NCI-H187 treated with DMSO at 0.1 percent for 48 hours (cell line): ENCODE measurements at places on chromosomes 6 and 20.
A peak's percentile ranks its signal among the peaks of the same experiment; 100 is the strongest.

- DNase-seq = no peak
Observed at GRCh38 chr6:113496166-113496565, 361.0 kb upstream of the MARCKS start.

DNA sequence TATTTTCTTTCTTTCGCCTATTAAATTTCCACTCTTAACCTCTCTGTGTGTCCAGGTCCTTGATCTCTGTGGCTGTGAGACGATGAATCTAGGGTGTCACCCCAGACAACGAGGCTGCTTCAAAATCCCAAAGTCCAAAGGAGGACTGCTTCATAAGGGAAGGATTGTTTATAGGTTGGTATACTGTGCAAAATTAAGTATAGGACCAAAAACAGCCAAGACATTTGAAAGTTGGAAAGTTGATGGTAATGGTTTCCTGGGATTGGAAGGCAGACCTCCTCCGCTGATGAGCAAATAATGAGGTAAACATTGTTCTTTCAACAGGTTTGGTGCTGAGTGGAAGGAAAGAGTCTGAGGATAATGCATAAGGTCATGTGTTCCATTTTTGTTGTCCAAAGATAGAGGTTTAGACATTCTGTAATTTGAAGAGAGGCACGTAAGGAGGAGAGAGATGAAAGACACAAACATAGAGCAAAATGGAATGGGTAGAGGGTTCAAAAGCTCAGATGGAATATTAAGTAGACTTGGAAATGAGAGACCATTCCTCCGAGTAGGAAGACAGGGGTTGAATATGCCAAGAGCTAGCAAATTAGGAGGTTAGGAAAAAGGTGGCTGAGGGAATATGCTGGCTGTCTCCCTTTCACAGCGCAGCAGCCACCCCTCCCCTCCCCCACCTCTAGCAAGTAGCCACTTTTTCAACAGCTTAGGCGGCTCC lies 24.8 kb downstream of the ZNF311 start:
- no peak for DNase-seq

DNA sequence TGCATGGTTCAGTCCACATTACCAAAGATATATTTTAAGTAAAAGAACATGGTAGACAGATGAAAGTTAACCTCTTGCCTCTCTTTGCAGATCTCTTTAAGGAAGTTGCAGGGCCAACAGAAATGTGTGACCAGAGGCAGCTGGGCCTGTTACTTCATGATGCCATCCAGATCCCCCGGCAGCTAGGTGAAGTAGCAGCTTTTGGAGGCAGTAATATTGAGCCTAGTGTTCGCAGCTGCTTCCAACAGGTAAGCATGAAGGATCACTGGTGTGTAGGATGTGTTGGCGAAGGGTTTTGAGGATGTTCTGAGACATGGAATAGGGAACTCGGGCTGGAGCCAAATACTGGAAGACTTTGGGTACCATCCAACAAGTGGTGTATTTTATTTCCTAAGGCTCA lies 508.6 kb downstream of the UTRN start:
- DNase-seq = no peak

- no peak for DNase-seq
Observed at GRCh38 chr6:138500867-138501446, 1.7 kb upstream of the NHSL1 start.

DNA sequence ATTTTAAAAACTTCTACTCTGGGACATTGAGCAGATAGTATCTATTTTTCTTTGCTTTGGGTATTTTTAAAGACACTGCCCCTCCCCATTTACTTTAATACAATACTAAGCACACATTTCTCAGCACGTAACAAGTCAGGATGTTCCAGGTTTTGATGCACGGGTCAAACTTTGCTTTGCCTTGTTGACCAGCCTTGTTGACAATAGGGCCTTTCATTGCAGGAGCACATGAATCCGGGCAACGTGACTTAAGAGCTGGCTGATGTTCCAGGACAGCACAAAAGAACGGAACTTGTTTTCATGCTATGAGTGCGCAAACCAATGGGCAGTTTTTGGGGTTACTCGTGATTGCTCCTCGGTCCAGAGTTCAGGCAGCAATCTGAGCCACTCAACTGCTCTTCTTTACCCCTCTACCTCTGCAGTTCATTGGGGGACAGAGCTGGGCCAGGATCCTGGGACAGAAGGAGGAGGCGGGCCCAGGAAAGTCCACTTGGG lies 78.6 kb upstream of the SLC22A16 start:
- no peak for DNase-seq

GRCh38 chr6:743320-744096 lies 50.6 kb upstream of the EXOC2 start:
- no peak for DNase-seq

DNA sequence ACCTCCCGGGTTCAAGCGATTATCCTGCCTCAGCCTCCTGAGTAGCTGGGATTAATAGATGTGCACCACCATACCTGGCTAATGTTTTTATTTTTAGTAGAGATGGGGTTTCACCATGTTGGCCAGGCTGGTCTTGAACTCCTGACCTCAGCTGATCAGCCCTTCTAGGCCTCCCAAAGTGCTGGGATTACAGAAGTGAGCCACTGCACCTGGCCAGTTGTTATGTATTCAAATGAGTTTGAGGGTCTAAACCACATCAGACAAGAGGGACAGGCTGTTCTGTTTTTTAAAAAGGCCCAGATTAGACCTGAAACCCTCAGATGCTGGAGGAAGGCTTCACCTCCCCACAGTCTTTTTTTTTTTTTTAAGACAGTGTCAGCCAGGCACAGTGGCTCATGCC lies 4.1 kb upstream of the SPAG4 start:
- no peak for DNase-seq

- DNase-seq = peak; percentile 92
Observed at GRCh38 chr6:24583463-24584381, 62.3 kb downstream of the KIAA0319 start.

GRCh38 chr6:23511817-23512216 lies 614.2 kb upstream of the NRSN1 start:
- no peak for DNase-seq

GRCh38 chr6:92110403-92110802 lies 1309.0 kb downstream of the EPHA7 start:
- DNase-seq = peak; percentile 4

GRCh38 chr6:137799950-137800568 lies 67.0 kb upstream of the TNFAIP3 start:
- DNase-seq = no peak

GRCh38 chr20:4613184-4613583 lies 108.5 kb upstream of the PRND start:
- DNase-seq = no peak

DNA sequence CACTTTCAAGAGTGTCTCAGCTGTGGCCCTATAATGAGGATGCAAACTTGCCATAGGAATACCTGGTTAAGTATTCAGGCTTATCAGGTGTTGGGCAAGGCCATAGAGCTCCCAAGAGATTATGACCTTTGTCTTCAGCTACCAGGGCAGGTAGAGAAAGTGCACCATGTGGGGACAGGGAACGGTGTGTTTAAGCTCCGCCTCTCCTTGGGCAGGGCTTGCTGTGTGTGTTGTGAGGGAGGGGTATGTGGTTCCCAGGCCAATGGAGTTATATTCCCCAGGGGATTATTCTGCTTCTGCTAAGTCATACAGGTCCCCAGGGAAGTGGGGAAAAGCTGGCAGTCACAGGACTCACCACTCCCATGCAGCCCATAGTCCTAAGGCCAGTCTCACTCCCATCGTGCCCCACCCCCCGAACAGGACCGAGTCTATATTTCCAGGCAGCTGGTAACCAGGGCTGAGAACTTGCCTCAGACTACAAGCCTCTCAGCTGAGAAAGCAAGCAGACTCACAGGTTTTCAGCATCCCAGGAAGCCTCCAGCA lies 660.2 kb downstream of the HTR1B start:
- DNase-seq = no peak

DNA sequence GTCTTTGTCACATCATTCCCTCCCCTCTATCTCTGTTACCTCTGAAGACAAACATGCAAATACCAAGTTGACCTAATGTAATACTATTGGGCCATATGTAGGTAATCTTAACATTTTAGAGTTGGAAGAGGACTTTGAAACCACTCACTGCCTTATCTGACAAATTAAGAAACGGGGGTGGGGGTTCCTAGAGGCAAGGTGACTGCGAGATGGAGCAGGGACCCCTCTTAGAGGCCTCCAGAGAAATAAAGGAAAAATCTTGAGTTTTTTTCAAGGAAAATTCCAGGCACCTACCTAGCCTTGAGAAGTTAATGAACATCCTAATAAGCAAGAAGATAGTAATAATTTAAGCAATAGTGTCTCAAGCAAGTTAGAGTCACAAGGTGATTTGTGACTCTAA lies 270.8 kb downstream of the CD83 start:
- DNase-seq = no peak

- no peak for DNase-seq
Observed at GRCh38 chr20:44080064-44080463, 106.9 kb downstream of the JPH2 start.

DNA sequence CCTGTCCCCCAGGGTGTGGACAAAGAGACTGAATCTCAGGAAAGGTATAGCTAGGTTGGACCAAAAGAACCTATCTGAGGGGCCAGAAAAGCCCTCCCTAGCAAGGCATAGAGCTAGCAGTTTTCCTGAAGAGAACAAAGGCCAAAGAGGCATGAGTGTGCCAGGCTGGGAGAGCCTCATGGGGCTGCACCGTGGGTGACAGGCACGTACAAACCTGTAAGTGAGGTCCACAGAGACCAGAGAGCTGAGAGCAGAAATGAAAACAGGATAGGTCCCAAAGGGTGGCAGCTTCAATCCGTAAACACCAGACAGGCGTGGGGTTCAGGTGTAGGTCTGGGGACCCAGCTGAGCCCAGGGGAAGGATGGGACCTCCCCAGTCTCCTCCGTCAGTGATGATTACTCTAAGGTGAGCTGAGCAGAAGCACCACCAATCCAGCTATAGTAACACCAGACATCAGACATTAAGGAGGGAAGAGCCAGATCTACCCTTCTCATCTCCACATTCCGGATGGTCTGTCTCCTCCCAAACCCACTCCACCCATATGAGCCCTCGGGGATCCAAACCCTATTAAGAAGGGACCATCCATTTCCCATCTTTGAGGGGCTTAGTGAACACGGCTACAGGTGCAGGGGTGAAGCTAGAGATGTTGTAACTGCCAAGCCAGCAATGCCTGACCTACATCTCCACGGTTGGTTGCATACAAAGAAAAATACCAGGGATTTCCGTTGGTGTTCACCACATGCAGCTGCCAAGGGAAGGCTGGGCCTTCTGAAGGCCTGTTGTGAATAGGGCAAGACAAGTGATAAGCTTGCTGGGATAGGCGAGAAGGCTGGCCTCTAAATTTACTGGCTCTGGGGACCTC lies 38.3 kb downstream of the BCL2L1 start:
- no peak for DNase-seq

DNA sequence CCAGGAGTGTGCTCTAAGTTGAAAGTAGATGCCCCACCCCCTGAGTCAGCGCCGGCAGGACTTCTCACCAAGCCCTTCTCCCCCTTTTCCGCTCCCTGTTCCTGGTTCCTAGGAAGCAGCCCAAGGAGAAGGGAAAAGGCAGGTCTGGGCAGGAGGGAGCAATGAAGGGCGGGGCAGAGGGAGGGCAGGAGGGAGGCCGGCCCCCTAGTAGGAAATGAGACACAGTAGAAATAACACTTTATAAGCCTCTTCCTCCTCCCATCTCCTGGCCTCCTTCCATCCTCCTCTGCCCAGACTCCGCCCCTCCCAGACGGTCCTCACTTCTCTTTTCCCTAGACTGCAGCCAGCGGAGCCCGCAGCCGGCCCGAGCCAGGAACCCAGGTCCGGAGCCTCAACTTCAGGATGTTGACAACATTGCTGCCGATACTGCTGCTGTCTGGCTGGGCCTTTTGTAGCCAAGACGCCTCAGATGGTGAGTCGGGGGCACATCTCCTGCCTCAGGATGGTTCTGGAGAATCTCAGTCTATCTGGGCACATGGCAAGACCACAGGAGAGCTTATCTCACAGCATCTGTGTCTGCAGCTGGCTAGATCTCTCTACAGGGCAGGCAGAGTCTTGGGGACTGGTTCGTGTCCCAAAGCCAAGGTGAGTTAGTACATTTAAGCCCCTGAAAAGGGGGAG lies at the start of gene PROCR:
PROCR (plus strand) TSS at position 320 of the 681 bp plus-strand sequence; CDS start at position 403, 83 bp downstream.
- peak; percentile 12 for DNase-seq

DNA sequence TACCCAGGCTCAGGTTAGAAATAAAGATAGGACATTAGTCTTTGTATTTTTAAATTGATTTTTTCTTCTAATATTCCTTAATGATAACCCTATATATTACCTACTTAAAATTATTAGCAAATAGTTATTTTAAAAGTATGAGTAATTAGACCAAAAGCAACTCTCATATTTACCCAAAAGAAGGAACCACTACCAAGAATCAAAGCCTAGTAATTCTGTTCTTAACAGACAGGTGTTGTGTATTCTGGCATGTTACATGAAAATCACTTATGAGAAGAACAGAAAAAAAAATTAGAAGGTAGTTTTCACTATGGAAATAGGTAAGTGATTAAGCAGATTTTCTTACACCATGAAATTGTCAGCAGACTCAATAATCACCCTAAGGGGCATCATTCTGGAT lies 105.1 kb downstream of the ATG5 start:
- DNase-seq = no peak

GRCh38 chr6:52328303-52328662 lies 33.7 kb upstream of the PAQR8 start:
- no peak for DNase-seq

DNA sequence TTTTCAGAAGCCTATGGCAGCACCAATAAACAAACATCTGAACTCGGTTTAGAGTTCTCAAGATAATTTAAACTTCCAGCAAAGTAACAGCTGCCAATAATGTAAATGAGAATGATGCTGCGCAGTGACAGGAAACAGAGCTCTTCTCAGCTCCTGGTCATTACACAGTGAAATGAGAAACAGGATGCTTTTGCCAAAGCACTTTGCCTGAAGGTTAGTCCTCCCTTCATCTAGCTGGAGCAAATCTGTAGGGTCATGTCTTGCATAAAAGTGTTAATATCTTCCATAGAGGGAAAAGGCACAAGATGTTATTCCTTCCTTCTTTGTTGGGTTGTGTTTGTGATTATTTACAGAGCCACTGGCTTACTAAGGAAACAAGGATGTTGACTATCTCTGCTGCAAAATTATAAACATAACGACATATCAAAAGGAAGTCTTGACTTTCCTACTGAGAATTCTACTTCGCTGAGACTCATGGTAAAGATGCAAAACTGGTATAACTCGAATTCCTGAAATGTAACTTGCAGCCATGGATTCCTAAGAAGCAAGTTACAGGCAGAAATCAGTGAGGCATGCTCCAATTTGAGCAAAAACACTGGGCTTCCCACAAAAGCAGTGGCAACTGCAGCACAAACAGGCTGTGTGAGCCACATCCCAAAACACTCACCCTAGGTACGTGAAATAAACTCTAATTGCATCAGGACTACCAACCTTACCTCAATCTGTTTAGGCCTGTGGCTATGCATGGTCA lies 102.5 kb upstream of the BEND6 start:
- no peak for DNase-seq

GRCh38 chr6:165047952-165048351 lies 261.5 kb downstream of the C6orf118 start:
- no peak for DNase-seq

DNA sequence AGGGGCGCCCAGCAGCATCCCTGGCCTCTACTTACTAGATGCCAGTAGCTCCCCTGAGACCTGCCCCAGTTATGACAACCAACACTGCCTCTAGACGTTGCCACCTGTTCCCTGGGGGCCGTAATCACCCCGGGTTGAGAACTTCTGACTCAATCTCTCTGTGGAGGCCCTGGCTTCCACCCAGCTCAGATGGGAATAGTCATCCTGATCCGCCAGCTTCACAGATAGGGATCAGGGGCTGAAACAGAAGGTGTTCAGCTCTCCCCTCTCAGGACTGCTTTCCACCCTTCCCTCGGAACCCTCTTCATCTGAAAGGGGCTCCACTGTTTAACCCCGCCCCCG lies 3.3 kb downstream of the CAPN11 start:
- DNase-seq = no peak

GRCh38 chr20:32391003-32391402 lies 32.9 kb downstream of the ASXL1 start:
- no peak for DNase-seq

- DNase-seq = no peak
Observed at GRCh38 chr6:159440911-159441703, 251.9 kb downstream of the SOD2 start.
